ENCODE measurements at places on chromosomes 13 and 19.

- no peak for DNase-seq
These were observed 19.1 kb downstream of the WDR88 start for GRCh38 chr19:33150852-33151518.

- DNase-seq, result no peak
These were observed 19.6 kb upstream of the C19orf33 start for GRCh38 chr19:38284422-38284821.

DNA sequence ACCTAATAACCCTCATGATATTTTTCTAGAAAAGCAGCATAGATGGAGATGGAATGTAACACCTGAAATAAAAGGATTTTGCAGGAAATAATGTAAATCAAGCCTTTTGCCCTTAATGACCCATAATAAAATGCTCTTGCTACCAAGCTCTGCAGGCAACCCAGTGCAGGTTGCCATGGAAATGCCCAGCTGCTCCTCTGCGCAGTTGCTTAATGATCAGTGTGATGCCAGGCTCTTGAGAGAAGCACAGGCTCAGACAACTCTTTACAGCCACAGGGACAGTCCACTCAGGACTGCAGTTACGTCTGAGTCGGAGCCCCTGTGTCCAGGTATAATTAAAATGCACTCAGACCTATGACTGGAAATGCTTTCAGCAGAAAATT is 165.5 kb downstream of the LACC1 start:
- DNase-seq, result no peak

- peak; percentile 26 for DNase-seq
These were observed 141.0 kb upstream of the TMTC4 start for GRCh38 chr13:100815476-100816046.

DNA sequence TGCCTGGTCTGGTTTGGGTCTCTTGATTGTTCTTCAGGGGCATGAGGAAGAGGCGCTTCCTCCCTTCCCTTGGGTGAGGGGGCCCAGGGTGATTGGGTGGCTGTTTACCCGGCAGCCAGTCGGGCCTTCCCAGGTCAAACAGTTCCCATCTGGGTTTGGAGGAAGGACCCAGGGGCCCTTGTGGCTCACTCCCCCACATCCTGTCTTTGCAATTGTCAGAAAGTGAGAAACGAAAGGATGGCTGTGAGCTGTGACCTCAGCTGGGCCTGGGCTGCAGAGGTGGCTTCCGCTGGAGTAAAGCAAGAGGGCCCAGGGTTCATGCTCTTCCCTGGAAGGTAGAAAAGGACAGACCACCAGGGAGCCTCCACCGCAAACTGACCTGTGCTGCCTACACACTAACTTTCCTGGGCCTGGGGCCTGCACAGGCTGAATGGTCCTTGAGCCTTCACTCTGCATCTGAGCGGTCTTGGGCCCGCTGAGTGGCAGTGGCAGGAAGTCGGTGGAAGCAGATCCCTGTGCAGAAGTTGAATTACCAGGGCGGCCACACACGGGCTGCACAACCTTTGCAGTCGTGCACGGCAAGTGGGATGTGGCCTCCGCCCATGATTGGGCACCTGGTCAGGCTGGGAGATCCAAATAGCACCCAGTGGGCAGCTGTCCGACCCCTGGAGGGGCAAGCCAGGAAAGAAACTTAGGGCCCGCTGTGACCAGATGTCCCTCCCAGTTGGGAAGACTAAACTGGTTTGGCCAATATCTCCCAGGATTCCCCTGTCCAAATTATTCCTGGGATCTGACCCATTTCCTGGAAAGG is 5.3 kb upstream of the CD79A start:
- no peak for DNase-seq

GRCh38 chr13:48194379-48194754 is 38.6 kb upstream of the ITM2B start:
- DNase-seq, result no peak

DNA sequence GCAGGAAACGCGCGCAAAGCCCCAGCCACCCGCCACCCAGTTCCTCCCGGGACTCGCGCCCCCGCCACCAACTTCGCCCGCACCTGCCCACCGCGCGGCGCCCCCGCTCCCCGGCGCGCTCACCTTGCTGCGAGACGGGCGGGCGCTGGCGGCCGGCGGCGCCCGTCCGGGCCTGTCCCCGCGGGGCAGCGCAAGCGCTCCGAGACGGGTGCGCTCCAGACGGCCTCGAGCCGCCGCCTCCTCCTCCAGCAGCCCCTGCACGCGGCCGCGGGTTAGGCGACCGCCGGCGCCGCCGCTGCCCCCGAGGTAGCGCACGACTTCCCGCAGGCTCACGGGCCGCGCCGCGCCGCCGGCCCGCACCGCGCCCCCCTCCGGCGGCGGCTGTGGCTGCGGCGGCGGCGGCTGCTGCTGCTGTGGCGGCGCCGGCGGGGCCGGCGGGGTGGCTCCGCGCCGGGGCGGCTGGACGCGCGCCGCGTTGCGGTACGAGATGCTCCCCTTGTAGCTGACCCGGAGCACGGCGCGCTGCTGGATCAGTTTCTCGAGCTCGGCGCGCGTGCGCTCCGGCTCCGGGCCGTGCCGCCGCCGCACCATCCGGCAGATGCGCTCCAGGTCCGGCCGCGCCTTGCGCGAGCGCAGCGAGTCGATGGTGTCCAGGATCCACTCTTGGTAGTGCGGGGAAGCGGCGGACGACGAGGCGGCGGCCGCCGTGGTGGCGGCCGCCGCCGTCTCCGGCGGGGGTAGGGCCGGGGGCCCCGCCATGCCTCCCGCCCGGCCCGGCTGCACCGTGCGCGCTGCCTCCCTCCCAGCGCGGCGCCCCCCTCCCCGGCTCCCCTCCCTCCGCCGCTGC is 666 bp downstream of the SAMD1 start:
- no peak for DNase-seq

- no peak for DNase-seq
These were observed 466.3 kb downstream of the PCDH17 start for GRCh38 chr13:58097831-58098230.

DNA sequence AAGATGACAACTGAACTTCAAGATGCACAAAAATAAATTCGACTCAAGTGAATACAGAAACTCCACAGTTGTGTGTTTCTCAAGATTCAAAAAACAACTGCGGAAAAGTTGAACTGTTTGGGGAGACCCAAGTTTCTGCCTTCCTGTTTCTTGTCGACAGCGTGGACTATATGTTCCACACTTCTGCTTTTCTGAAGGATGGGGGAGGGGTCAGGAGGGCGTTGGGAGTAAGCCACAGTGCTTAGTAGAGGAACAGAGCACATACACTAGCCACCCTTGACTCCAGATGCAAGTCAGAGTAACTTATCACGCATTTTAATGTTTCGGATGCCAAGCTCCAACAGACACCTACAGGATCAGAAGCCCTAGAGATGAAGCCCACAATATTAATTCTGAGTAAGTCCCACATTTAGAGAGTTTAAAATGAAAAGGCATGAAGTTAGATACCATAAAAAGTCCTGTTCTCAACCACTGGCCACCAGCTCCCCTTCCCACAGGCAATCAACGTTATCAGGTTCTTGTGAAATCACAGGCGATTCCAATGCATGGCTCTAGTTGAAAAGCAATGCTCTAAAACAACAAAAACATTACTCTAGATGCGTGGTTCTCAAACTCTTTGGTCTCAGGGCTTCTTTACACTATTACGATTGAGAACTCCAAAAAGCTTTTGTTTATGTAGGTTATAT is 4.2 kb downstream of the TUBGCP3 start:
- DNase-seq, result no peak

DNA sequence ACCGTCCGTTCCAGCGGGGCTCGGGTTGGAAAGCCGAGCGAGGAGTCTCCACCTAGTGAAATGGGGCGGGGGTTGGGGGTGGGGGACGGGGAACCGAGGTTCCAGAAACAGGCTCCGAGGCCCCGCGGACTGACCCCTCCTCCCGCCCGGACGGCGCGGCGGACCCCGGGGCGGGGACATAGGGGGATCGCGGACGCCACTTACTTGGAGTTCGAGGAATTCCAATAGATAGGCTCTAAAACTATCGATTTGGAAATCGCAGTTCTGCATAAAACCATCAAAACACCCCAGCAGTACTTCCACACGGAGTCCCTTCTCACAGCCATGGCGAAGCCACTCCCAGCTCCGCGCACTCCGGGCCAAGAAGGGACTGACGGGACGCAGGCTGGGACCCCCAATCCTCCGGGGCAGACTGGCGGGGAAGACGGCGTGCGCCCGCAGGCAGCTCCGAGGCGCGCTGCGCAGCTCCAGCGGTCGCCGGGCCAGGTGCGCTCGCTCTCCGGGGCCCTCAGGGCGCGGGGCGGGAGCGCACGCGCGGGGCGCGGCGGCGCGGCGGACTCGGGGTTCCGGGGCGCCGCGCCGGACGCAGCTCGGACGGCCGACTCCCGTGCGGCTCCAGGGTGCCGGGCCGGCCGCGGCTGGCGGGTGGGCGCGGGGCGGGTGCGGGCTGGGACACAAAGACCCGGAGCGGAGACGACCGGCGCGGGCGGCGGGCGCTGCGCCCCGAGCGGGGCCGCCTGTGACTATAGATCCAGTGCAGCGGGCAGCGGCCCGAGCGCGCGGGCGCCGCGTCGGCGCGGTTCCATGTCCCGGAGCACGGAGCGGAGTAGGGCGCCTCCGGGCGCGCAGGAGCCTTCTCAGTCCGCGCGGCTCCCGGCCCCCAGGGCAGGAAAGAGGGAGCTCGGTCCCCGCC is 567 bp downstream of the EFNB2 start:
- DNase-seq, result no peak

DNA sequence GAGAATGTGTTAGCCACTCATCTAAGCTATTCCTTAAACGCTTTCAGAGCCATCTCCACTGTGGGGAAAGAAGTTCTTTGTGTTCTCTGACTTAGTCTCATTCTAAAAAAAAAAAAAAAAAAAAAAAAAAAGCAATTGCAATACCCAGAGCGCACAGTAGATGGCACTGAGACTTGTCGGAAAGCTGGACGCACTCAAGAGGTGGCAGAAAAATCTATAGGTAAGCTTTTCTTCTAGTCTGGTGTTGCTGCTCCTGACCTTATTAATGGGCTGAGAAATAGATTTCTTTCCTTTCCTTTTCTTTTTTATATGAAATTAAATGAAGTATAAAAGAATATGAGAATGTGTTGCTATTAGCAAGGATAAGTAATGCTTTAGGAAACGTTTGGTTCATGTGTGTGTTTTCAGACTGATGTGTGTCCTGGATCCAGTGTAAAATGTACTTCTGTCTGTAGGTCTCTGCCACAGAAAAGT is 4.7 kb upstream of the GJB2 start:
- no peak for DNase-seq

GRCh38 chr13:25190771-25191170 is 18.7 kb upstream of the AMER2 start:
- no peak for DNase-seq

- peak; percentile 37 for DNase-seq
These were observed 244.5 kb downstream of the EFNB2 start for GRCh38 chr13:106291006-106291405.

GRCh38 chr13:75341028-75341427 is 140.9 kb downstream of the TBC1D4 start:
- no peak for DNase-seq

- no peak for DNase-seq
These were observed 214.1 kb upstream of the UFM1 start for GRCh38 chr13:38135592-38135991.

DNA sequence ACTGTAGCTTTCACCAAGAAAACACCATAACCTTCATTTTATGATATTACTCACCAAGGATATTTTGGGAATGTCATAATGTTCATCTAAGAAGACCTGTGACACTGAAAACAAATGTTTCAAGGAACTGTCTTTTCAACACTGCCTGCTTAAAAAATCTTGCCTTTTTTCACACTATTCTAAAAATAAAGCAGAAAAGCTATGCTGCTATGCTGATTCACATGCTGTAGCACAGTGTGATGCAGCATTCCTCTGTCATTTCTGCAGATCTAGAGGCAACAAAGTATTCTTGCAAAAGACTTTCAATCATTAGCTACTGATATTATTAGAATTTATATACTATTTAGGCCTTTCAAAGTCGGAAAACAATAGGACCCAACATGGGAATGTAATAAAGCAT is 525.7 kb downstream of the UQCRFS1 start:
- DNase-seq, result no peak

- no peak for DNase-seq
These were observed 115.7 kb upstream of the ZNF536 start for GRCh38 chr19:30256496-30256850.

DNA sequence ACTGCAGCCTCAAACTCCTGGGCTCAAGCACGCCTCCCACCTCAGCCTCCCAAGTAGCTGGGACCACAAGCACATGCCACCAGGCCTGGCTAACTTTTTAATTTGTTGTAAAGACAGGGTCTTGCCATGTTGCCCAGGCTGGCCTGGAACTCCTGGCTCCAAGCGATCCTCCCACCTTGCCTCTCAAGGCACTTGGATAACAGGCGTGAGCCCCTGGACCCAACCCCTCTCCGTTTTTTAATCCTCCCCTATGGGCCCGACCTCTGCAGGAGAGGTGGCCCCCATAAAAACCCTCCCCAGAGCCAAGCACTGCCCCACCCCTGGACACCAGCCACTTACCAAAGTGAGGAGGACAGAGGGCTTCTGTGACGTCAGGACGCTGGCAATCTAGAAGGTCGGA is 28.6 kb downstream of the PEPD start:
- DNase-seq, result no peak

GRCh38 chr13:23443878-23444277 is 10.4 kb upstream of the SACS start:
- DNase-seq, result no peak

GRCh38 chr19:35447606-35448469 is at the start of gene FFAR2:
FFAR2 (plus strand) TSS chr19:35448257; CDS start chr19:35449715, 1,458 bp downstream.
- no peak for DNase-seq

DNA sequence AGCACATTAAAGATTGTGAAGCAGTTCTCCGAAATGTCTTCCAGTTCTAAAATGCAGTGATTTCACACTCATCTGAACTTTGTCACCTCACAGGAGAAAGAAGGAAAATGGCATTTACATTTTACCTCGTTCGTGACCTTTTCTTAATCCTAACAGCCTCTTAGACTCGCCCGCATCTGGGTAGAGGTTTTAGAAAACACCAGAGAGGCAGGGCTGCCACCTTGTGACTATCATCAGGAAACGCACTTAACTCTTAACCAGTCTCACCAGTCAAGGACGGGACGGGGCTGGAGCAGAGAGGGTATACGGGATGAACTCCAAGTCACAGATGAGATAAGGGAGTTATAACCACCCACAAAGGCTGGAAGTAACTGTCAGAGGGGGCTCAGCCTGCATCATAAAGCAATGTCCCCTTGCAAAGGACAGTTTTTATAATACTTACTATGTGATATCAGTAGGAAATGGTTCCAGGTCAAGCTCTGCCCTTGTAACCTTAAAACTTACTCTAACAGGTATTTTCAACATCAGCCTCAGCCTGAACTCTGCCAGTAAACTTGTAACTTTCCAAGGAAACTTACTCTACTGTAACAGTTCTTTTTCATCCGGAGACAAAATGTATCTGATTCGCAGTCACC is 8.6 kb upstream of the CEACAM6 start:
- DNase-seq, result no peak

DNA sequence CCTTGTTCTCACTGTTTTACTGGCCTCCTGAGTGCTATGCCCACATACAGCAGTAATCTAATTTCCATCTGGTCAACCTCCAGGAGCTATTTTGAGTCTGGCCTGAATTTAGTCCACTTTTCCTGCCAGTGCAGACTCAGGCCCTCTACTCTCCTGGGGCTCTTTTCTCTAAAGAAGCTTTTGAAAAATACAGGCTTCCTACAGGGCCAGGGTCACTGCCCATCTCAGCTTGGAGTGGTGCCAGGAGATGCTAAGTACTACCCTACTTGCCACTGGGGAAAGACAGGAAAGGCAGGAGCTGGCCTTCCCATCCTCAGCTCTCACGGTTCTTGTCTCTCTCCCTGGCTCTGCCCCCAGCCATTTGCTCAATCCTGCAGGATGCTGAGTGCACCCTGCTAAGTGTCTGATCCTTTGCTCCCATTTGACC is 101.7 kb upstream of the SERP2 start:
- DNase-seq, result no peak
